ENCODE measurements at places on chromosomes 11 and 22.

GRCh38 chr22:30356449-30357235 is at the start of the genes CCDC157 and SF3A1:
Gene CCDC157, plus strand, starts transcription at chr22:30357007. Its CDS starts 8,994 bp downstream, at chr22:30366001.
Gene SF3A1, minus strand, starts transcription at chr22:30356894. Its CDS starts 102 bp downstream, at chr22:30356792.
- DNase-seq, result peak; percentile 57

DNA sequence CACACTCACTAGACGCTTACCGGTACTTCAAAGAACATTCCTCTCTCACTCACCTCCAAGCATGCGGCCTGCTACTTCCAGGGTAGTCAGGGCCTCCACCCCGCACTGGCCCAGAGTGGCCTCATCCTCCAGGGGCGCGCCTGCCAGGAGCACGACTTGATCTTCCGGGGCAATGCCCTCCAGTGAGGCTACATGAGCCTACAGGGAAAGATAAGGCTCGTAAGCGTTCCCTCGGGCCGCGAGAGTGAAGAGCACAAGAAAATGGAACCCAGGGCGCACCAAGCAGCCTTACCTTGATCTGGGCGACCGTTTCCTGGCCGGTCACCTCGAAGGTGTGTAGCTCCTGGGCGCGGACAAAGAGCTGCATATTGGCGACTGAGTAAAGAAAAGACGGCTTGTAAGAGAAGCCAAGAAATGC is 478 bp downstream of the FAU start:
- DNase-seq, result no peak

DNA sequence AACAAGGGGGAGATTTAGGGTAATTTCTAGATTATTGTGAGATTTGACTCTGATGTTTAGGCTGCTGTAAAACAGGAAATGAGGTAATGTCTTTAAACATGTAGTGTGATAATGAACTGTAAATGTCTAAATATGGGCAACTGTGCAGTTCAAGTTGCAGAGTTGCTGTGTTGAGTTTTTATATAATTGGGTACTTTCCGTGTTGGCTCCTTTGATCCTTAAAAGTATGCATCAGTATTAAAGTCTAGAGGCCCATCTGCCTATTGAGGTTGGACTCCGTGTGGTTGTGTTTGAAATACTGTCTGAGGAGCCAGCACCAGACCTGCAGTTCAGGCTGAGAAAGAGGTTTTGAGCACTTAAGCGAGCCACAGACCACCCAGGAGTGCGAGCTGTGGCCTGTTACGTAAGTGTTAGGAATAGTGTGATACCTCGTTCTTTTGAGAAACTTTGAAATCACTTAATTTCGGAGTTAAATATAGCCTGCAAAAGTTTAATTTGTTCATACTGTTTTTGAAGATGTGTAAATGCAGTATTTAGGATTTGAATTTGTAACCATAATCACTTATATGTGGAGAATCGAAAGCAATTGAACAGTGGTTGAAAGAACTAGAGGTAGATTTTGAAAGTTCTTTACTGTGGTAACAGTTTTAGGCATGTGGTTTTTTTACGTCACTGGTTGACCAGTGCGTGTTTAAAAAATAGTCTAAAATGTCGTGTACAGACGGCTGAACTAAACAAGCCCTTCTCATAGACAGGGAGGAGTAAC is 9.0 kb downstream of the FAM118A start:
- no peak for DNase-seq

GRCh38 chr11:8066036-8066910 is 14.7 kb upstream of the TUB start:
- DNase-seq, result no peak

DNA sequence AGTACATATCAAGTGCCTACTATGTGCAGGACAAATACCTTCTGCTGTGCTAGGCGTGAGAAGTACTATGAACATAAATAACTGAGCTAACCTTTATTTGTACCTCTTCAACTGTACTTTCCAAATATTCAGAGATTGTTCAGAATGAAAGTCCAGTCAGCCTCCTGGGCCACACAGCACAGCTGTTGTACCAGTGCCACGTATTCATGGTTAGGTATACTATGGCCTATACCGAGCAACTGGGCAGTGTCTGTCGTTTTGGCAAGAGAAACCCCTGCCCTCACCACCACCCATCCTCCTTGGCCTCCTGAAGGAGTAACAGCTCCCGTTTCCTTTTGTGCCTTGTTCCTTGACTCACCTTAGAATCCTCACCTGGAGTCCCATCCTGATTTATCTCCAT is 53.0 kb downstream of the RASSF10 start:
- DNase-seq, result no peak

DNA sequence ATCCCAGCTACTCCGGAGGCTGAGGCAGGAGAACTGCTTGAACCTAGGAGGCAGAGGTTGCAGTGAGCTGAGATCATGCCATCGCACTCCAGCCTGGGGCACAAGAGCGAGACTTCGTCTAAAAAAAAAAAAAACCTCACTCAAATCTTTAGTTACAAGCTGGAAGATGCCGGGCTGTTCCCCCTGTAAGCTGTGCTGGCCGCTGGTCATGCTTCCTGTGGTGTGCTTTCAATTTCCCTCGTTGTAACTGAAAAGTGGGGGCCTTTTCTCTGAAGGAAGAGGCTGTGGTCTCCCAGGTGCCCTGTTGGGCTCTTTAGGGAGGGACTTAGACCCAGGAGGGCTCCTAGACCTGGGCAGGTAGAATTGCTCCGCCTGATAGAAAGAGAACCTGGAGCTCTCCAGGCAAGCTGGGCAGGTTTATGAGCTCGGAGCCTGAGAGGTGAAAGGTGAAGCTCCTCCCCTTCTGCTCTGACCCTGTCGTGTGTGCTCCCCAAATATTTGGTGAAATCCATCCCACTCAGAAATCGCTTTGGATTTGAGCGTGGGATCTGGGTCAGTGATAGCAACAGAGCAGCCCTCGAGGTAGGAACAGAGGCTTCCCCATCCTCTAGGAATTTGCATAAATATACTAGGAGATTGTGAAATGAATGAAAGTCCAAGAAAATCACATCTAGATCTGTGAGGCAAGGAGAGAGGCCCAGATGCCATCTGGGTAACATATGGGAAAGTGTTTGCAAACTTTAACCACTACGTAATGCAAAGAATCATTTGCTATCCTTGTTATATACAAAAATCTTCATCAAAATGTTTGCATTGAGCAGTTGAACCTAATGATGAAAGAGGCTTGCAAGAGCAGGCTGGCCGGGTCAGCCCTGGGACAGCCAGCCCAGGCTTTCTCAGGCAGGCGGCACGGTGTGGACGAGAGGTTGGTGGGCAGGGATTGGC is 154.3 kb downstream of the FBXO7 start:
- DNase-seq, result no peak

DNA sequence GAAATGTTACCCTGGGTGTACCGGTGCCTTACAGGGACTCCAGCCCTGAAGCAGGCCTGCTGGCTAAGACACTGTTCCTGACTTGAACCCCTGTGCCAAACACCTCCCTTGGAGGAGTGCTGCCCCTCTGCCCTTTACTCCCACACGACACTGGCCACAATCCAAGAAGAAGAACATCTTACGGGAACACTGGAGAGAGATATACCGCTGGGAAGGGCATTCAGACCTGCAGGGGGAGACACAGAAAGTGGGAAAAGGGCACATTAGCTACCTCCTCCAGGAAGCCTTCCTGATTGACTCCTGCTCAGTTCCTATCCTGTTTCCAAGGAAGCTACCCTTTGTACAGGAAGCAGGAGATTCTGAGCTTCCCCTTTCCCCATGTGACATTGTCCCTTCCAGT is 18.7 kb downstream of the TMPRSS13 start:
- DNase-seq, result no peak

- DNase-seq, result no peak
Measured at GRCh38 chr11:62876712-62877111, 4.0 kb upstream of the SLC3A2 start.

Measured in GF-D8 (cell line).